MCF 10A (cell line): ENCODE measurements at places on chromosomes 2 and 18.

- peak; percentile 95 for DNase-seq
These were observed 22.3 kb upstream of the VPS4B start for GRCh38 chr18:63444580-63444979.

GRCh38 chr2:203994735-203995134, 58.2 kb downstream of the ICOS start:
- DNase-seq, result no peak

- DNase-seq, result no peak
These were observed 414.8 kb upstream of the ID2 start for GRCh38 chr2:8267048-8267447.

DNA sequence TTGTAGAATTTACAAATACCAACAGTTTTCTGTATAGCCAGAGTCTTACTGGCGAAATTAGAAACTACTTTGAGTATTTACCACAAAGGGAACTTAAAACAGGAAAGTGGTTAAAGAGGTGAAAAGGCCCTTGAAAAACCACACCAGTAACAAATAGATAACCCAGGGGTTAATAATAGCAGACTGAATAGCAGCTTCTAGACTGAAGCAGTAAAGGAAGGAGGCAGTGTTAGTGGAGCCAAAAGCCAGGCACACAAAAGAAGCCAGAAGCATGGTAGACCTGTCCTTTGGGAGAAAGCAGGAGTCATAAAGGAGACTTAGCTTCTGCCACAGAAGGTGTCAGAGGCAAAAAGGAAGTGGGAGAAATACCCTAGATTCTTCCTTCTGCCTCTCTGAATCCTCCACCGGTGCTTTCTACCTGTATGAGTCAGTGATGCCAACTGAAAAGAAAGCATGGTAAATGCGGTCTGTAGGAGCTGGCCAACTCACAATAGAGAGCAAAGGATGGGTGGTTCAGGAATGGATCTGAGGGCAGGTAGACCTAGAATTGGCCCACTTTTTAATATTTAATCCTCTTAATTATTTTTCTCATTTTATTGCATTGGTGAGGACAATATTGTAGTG, 97.3 kb downstream of the ARL6IP6 start:
- no peak for DNase-seq

GRCh38 chr2:167487728-167488127, 599.4 kb downstream of the XIRP2 start:
- no peak for DNase-seq

GRCh38 chr2:217260441-217261115, 400.7 kb upstream of the TNP1 start:
- no peak for DNase-seq

DNA sequence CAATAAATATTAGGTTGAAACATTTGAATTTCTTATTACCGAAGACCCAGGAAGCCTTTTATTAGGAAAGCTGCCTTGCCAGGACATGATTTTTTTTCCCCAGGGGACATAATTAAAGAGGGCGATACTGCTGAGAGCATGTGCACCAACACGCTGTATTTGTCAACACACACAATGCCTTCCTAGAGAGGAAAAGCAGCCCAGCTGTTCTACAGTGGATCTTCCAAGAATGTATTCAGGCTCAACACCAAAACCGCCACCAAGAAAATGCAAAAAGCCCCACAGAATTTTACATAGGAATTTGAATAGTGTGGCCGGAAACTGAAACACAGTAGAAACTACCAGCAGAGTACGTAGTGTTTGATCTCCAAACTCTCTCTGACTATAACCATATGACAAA, 320.4 kb downstream of the DLGAP1 start:
- DNase-seq, result no peak

- DNase-seq, result no peak
These were observed 3.4 kb downstream of the COLEC11 start for GRCh38 chr2:3598197-3598910.

- no peak for DNase-seq
These were observed 3.9 kb downstream of the CCDC121 start for GRCh38 chr2:27624943-27625342.

GRCh38 chr2:6325616-6326015, 540.1 kb downstream of the CMPK2 start:
- no peak for DNase-seq

DNA sequence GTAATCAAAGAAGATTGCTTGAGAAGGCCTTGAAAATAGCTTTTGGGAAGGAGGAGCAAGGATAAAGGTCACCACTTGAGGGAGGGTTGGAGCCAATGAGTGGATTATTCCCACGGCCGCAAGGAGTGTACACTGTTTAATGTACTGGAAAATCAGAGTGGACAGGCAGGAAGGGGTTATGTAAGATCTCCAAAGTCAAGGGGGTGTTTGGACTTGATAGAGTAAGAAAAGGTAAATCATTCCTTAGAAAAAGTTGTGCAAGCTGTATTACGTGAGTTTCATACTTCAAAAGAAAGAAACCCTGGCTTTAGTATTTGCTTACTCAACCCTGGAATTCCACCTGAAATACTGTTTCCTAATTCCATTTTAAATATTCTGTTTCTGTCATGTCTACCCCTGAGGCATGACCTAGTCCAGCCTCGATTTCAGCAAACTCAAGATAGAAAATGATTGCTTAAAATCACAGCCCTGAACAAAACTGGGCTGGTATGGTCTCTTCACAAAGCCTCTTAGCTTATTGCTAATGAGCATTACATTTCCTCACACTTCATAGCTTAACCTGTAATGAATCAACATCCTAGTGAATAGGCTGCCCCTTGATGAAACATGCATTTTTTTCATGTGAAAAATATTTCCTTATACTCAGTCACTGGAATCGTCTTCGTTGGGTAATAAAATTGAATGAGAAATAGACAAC, 1.1 kb downstream of the MREG start:
- peak; percentile 87 for DNase-seq

DNA sequence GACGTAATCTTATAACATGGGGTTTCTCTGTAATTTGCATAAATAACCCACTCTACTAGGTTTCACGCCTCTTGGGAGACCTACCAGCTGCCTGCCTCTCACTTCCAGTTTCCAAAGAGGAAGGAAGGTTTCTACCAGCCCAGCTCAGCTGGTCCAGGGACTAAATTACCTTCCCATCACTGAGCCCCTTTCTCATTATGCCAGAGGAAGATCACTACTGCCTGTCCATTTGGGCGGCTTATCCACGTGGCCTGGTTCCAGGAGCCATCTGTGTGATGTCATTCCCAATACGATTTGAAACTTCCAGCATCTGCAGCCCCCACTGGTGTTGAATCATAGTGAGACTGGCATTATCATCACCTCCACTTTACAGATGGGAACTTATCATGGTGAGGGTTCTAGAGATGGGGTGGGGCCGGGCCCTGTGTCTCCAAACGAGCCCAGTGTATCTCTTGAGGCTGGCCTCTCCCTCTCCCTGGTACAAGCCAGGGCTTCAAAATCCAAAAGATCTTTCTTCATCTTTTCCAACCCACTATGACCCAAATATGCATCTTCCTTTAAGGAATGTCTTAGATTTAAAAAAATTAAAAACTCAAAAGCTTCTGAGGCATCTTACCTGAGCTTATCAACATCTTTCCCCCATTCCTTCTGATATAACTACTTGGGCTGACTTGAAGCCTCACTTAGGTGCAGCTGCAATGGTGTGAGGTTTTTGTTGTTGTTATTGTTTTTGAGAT, 140.8 kb downstream of the DDX1 start:
- DNase-seq, result no peak

GRCh38 chr2:187982668-187983067, 309.0 kb upstream of the GULP1 start:
- peak; percentile 33 for DNase-seq

DNA sequence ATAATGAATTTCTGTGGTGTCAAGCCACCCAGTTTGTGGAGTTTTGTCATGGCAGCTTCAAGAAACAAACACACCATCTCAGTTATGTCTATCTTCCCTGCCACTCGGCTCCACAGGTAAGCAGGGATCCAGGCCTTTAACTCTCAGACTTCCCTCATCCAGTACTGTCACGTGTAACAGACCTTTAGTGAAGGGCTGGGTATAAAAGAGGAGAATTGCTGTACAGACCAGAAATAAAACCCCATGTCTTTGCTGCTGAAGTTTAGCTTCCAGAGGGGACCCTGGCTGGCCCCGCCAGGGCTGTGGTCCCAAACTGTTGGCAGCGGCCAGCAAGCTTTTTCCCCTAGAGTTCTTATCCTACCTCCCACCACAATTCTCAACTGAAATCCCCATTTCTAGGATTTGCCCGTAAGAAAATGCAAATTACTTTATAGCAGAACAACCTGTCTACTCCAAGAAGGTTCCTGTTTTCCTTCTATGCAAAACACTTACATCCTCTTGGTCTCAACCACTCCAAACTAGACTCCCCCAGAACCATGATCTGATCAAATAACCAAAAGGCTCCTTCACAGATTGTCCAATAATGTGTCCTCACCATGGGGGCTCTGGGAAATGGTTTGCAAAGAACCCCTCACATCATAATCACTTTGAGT, 438.0 kb upstream of the ID2 start:
- no peak for DNase-seq

- DNase-seq, result peak; percentile 52
These were observed 265.6 kb downstream of the ANAPC1 start for GRCh38 chr2:111618226-111618977.

- no peak for DNase-seq
These were observed 521.8 kb upstream of the TCF4 start for GRCh38 chr18:56109757-56110156.

DNA sequence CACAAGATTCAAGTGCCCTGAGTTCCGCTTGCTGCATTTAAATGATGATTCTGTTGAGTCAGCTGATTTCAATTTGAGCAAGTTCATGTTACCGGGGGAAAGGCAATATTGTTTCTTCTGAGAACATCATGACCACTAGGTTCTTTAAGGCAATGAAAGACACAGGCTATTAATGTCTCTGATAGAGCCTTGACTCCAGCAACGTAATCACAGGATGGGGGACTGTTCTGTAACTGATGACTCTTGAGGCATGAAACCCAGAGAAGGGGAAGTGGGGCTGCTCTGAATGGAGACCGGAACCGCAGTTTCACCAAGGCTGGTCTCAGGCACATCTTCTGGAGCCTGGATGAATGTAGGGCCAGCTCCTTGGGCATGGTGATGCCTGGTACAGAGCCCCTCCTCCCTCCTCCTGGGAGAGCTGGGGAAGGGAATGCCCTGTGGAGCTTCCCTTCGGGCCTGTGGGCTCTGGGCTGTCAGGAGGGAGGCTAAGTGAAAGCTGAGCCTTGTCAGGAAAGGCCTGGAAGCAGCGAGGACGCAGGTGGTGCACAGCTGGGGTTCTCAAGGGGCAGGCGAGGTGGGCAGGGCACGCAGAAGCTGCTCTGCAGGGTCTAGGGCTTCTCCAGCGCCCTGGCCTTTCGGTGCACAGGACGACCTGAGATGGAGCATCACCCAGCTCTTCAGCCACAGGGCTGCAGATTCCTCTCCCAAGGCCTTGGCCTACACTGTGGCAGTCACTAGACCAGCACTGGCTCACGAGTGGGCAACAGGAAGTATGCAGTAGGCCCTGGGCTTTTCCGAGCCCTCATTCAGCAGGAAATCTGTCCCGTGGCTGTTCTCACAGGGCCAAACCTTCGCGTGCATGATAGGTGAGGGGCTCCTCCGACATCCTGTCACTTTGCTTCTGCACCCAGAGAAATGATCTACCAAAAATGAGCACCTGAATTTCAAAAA, 36.6 kb upstream of the PRLH start:
- no peak for DNase-seq

DNA sequence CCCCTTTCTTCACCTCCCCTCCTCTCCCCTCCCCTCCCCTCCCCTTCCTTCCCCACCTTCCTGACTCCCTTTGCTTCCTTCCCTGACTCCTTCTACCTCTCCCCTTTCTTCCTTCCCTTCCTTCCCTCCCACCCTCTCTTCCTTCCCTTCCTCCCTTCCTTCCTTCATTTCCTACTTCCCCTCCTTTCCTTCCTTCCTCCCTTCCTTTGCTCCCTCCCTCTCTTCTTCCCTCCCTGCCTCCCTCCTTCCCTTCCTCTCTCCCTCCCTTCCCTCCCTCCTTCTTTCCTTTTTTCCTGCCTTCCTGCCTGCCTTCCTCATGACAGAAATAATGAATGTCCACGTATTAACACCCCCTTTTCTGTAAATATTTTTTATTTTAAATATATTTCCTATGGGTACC, 260.2 kb downstream of the ZNF407 start:
- no peak for DNase-seq

DNA sequence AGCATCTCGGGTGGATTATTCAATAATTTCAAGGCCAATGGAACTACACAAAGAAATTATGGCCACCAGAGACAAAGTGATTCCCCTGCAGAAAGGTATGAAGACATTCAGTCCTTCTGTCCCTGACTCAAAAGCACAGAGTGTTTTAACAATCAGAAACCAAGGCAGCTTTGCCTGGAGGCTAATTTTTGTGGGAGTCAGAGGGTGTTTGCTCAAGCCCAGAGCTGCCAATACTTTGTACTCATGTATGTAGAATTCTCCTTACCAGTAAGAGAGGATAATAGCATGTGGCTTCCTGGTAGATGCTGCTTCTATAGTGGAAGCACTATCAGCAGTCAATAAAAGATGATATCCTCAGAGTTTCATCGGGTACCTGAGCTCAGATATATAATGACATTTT, 178.4 kb downstream of the KCNE4 start:
- DNase-seq, result peak; percentile 87

GRCh38 chr2:19312949-19313348, 45.5 kb downstream of the OSR1 start:
- peak; percentile 49 for DNase-seq

GRCh38 chr2:140041239-140041638, 1261.0 kb upstream of the NXPH2 start:
- DNase-seq, result no peak

DNA sequence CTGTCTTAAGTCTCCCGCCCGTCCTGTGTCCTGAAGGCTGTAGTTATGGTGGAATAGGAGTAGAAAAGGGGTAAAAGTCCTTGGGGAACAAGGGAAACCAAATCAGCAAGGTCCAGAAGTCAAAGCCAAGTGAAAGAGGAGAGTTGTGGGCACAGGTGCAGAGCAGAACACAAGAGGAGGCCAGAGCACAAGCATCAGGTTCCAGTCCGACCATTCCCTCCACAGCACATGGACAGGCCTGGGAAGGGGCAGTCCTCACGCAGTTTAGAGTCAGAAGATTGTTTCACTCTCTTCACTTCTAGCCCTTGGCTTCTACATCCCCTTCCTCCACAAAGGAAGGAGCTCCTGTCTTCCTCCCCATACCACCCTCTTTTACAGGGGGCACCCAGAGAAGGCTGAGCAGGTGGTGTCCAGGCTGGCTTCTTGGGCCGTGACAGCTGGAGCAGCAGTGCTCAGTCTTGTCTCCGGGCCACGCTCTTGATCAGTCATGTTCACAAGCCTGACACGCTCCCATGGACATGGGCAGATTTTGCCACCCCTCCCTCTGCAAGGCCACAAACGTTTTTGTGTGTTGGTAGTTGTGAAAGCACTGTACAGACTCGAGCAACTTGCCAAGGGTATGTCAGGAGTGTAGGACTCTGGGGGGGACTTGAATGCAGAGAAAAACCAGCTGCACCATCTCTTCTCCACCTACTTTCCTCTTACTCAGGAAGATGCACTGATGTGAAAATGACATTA, 138.5 kb upstream of the DAPL1 start:
- DNase-seq, result no peak

DNA sequence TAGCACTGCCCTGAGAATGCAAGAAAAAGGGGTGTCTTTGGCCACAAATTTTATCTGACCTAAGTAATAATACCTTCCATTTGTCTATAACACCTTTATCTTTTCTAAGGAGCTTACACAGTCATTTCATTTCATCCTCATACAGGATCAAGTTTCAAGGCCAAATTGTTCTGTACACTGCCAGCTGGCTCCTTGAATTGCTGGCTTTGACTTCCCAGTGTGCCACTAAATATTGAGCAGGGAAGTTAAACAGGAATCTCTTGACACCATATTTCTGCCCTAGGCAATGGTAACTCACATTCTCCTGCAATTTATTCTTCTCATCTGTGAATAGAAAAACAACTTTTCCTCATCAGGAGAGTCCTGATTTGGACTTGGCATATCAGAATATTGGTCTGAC, 195.1 kb upstream of the LRP1B start:
- DNase-seq, result no peak

GRCh38 chr2:54504866-54505265, 48.7 kb downstream of the SPTBN1 start:
- DNase-seq, result no peak
